ENCODE measurements at places on chromosomes 16 and 17. TPM values are rescaled to one million over a fixed set of nuclear protein-coding genes. Genes with fewer than 3 reads are reported as not detected.

DNA sequence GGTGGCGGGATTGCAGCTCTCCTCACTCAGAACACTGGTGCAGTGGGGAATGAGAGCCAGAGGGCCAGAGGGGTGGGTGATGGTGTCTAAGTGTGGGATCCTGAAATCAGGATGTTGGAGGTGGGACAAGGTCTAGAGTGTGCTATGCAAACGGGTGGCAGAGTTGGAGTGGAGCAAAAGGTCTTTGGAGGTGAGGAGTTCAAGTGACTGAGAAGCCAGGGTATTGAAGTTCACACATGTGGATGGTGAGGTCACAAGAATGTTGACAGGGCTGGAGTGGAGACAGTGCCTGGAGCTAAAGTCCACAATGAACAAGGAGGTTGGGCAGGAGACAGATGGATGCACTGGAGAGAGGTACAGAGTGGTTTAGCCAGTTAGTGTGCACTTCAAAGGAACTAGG lies 38.3 kb upstream of the MAP3K14 start:
- DNase-seq = no peak

- DNase-seq = no peak
Measured at GRCh38 chr17:73384926-73385325, 73.1 kb upstream of the CDC42EP4 start.

DNA sequence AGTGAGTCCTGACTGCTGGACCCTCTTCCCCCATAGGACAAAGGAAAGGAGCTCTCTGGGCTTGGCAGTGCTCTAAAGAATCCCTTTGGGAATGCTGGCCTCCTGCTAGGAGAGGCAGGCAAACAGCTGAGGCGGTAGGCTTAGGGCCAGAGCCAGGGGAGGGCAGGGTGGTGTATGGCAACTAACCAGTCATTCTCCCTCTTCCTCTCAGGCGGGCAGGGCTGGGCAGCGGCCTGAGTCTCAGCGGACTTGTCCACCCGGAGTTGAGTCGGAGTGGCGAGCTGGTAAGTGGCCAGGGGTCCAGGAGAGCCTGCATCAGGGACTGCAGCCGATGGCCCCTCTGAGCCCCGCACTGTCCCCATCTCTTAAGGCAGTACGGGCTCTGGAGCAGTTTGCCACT lies 4.4 kb downstream of the ACADVL start:
- DNase-seq = no peak

DNA sequence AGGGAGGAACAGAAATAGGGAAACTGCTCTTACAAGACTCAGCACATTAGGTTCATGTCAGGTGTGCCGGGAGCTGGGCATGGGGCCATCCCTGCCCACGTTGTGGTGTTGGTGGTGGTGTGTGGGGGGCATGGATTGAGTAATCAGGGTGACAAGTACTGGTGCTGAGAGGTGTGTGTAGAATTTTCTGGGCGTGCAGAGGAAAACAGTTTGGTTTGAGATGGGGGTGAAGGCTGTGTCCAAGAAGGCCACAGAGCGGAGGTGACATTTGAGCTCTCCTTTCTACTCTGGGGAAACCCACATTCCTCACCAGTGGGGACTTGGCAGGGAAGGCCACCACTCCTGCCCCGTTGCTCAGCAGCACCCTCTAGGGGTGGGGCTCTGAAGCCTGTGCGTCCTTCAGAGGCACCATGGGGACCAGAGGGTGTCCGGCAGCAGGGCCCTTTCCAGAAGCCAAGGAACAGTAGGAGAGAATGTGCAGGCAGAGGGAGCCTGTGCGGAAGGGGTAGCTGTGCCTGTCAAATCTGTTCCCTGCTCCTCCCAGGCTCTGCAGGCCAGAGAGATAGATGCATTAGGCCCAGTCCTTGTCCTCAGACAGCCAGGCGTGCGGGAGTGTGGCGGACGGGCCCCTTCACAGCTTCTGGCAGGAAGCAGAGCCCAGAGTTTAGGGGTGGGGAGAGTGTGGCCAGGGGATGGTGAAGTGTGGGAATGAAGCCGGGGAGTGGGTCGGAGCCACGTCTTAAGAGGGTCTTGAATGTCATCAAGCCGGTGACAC lies 48.7 kb upstream of the GSE1 start:
- DNase-seq = no peak

DNA sequence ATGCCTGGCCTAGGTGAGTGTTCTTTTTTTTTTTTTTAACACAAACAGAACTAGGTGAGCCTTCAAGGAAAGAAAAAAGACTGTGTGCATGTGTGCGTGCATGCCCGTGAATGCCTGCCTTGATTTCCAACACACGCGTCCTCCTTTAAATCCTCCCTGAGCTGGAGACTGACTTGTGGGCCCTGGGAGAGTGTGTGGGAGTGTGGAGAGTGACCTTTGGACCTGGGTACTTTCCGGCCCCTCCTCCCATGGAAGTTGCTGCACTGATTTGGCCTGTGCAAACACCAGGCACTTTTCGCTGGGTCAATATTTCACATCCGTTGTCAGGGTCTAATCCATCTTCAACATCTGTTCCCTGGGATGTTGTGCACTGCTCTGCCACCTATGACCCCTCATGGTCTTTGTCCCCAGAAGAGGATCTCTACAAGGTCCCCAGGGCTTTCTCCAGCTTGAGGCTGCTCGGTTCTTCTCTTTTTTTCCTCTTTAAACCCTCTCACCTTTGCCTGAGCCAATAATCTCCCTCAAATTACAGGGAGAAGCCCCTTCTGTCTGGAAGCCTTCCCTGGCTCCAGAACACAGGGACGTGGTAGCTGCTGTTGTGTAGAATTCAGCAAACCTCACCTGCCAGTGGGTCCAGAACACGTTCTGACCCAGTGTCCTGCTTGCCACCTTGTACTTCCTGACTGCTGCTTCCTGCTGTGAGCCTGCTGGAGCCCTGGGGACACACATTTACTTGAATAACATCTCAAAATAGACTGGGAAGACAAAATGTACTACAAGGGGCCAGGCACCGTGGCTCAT lies 20.8 kb upstream of the ATP5MC1 start:
- DNase-seq = no peak

DNA sequence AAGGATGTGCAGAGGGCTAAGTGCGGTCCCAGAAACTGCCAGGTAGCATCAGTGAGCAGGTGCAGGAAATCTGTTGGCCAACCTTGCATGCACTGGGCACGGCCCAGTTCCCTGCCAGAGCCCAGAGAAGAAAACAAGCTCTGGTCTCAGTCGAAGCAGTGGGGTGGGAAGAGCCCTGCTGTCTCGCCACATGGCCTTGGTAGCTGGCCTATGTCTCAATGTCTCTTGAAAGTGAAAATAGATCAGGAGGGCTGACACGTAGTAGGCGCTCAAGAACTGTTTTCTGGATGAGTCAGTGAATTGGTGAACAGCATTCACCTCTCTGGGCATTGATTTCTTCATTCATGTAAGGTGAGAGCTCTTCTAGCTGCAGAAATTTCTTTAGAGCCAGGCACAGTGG lies 90.4 kb downstream of the MARF1 start:
- no peak for DNase-seq

DNA sequence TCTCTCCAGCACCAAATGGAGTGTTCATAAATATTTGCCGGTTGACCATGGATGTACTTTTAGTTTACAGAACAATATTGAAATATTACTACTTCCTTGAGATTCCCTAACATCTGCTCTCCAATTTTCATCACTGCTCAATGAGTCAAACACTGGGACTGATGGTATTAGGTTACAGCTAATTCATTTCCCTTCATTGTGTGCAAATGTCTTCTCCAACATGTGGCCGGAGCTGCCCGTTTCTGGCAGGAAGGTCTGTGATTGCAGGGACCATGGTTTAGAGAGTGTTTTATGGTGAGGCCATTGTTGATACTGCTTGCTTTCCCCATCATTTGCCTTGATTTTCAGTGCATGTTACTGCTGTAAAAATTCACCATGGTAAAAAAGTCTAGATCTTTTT lies 209.3 kb downstream of the HS3ST3B1 start:
- peak; percentile 11 for DNase-seq

PSMD12 gene
- 17.9 TPM for total RNA-seq

PHKG2 gene
- total RNA-seq = 26.0 TPM

ARHGAP23 gene
- 9.3 TPM for total RNA-seq

TBC1D3H gene
- not detected for total RNA-seq

ANKS4B gene
- not detected for total RNA-seq

TNFSF13 gene
- 0.56 TPM for total RNA-seq

Data from IMR-90 (cell line).